Vagina (tissue), 2 donors: ENCODE measurements at places on chromosomes 3 and 15. TPM values are rescaled to one million over a fixed set of nuclear protein-coding genes. Genes with fewer than 3 reads are reported as not detected.

GRCh38 chr3:119292666-119293065 is 1.5 kb upstream of the ARHGAP31 start:
- H3K27me3 ChIP-seq, result no peaks in the 10 kb centered on the region
- H3K27ac ChIP-seq, result no peak overlapping the region
- no peak overlapping the region for H3K4me3 ChIP-seq

GRCh38 chr3:48186631-48187300 is 1.5 kb downstream of the CDC25A start:
- H3K27me3 ChIP-seq, result no peaks in the 10 kb centered on the region
- no peaks in the 10 kb centered on the region for H3K36me3 ChIP-seq
- no peak for DNase-seq
- peaks cover 18% of the 10 kb centered on the region for H3K4me1 ChIP-seq

The CNTN3 gene
- total RNA-seq, result not detected

DNA sequence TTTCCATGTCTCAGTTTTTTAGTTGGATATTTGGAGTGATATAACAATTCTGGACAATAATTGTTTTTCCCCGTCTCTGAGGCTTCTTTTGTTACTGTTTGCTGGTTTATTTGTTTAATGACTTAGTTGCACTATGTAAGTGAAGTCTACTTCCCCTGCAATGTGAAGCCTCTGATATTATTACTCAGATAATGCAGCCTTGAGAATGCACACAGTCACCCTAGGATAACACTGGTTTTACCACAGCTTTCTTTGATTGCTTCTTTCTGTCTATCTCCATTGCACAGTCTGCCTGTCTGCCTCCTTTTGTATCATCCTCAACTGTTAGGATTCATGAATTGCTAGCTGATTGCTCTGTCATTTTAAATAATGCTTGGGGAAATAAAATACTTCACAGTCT is 208.7 kb upstream of the ROBO1 start:
- no peak for DNase-seq
- no peaks in the 10 kb centered on the region for H3K36me3 ChIP-seq
- H3K4me1 ChIP-seq, result no peaks in the 10 kb centered on the region
- no peak overlapping the region for H3K27ac ChIP-seq
- no peak overlapping the region for H3K4me3 ChIP-seq
- no peaks in the 10 kb centered on the region for H3K27me3 ChIP-seq

DNA sequence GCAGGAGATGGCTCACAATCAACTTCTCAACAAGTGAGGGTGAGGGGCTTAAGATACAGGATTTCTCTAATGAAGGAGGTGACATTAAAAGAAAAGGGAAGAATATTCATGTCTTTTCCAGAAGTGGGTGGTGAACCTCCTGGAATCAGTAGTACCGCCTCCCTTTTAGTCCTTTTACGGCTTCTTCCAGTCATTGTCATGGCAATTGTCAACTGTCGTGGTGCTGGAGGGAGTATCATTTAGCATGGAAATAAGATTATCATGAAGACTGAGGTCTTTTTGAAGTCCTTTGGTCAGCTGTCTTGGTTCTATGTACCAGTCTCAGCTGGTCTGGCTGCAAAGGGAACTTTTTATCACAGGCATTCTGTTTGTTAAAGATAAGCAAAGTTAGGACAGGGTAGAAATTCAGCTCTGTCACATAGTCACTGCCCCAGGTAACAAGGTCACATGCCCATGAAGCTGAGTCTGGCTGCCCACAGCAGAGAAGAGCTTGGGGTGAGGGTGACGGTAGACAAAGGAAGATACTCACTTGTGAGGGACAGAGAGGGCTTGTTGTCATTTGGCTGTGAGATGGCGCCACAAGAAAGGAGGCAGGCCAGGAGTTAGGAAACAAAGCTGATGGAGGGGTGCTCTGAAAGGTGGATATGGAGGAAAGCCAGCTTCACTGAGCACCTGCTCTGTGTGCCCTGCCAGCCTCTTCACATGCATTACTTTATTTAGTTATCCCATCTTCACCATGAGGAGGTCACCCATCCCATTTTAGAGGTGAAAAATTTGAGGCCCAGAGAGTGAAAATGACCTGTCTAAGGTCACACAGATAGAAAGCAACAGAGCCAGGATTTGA is 228.2 kb upstream of the TRIM42 start:
- H3K27ac ChIP-seq, result no peak overlapping the region
- no peaks in the 10 kb centered on the region for H3K27me3 ChIP-seq
- DNase-seq, result no peak
- no peaks in the 10 kb centered on the region for H3K36me3 ChIP-seq
- H3K4me3 ChIP-seq, result no peak overlapping the region

The SLC12A1 gene
- total RNA-seq, result not detected

- H3K4me3 ChIP-seq, result no peak overlapping the region
- no peaks in the 10 kb centered on the region for H3K4me1 ChIP-seq
- H3K36me3 ChIP-seq, result no peaks in the 10 kb centered on the region
Observed at GRCh38 chr3:64306745-64307144, 81.5 kb upstream of the PRICKLE2 start.

DNA sequence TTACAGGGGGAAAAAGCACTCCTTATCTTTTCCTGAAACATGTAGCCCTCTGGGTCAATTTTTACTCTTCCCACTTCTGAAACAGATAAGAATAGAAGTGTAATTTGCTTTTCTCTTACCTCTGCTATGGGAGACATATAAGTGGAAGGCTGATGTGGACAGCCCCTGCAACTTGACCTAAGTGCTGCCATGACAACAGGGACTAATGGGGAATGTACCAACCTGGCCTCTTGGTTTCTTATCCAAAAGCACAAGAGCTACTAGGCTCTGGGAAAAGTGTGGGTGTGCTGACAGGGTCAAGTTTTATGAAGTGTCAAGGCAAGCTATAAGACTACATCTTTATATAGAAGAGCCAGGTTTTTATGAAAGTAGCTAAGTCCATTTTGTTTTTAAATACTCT is 1246.5 kb downstream of the OTOL1 start:
- H3K36me3 ChIP-seq, result no peaks in the 10 kb centered on the region
- DNase-seq, result no peak
- no peak overlapping the region for H3K27ac ChIP-seq

GRCh38 chr3:101158374-101158773 is 162.0 kb downstream of the IMPG2 start:
- H3K4me1 ChIP-seq, result peaks cover 8% of the 10 kb centered on the region
- H3K27ac ChIP-seq, result no peak overlapping the region
- DNase-seq, result no peak

The TPRG1 gene
- 21.6 TPM for total RNA-seq

The SMCO1 gene
- not detected for total RNA-seq
